ENCODE measurements at places on chromosomes 11 and 22. TPM values are rescaled to one million over a fixed set of nuclear protein-coding genes. Genes with fewer than 3 reads are reported as not detected.

DNA sequence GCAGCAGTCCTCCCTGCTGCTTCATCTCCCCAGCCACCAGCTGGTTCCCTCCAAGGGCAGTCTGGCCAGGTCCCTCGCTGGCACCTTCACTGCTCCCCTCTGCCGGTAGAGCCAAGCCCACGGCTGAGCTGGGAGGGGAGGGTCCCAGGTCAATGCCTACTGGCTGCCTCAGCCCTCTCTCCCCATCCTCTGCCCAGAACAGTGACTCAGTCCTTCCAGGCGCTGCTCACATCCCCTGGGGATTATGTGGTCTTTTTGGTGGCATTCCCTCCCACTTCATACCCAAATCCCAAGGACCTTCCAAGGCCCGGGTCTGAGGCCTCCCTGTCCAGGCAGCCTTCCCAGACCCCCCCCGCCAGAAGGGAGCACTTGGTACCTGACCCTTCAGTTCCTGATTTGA lies 44.9 kb downstream of the WNT7B start:
- no peak for DNase-seq

- no peak for DNase-seq
Measured at GRCh38 chr22:27727673-27728451, 73.7 kb downstream of the MN1 start.

CYP2R1 gene
- 18.8 TPM for total RNA-seq

DNA sequence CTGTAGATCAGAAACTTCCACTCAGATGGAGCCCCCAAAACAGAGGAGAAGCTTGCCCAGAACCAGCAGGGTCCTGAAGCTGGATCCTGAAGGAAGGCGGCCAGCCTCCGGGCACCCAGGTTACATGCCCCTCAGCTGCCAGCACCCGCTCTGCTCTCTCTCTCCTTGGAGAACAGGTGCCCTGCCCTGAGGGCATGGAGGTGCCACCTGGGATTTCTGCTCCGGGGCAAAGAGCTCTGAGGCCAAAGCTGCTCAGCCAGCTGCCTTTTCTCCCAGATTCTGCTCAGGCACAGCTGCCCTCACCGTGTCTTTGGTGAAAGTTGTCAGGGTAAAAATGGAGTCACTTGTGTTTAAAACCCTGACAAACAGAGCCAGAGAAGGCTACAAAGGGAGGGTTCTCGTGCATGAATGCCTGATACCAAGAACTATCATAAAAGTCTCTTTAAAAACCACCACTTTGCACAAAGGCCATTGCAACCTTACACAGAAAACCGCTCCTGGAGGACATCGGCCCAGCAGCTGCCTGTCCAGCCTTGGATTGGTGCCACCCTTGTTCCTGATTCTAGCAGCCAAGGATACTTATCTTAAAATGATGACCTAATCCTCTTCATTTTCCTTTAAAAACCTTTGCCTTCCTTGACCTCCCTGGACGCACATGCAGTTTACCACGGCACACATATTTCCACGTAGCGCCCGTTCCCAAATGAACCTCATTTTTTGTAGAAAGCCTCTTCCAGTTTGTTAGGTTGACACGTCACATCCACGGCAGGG lies 140.0 kb downstream of the CACNA1I start:
- no peak for DNase-seq

All from activated CD8-positive, alpha-beta T cell treated with anti-CD3 and anti-CD28 coated beads, Interleukin-2, amount 10 ng/mL, durations not matched to agents 7 days and 5 days (primary cell).